NCI-H146 (cell line): ENCODE measurements at places on chromosomes 6 and 20.

DNA sequence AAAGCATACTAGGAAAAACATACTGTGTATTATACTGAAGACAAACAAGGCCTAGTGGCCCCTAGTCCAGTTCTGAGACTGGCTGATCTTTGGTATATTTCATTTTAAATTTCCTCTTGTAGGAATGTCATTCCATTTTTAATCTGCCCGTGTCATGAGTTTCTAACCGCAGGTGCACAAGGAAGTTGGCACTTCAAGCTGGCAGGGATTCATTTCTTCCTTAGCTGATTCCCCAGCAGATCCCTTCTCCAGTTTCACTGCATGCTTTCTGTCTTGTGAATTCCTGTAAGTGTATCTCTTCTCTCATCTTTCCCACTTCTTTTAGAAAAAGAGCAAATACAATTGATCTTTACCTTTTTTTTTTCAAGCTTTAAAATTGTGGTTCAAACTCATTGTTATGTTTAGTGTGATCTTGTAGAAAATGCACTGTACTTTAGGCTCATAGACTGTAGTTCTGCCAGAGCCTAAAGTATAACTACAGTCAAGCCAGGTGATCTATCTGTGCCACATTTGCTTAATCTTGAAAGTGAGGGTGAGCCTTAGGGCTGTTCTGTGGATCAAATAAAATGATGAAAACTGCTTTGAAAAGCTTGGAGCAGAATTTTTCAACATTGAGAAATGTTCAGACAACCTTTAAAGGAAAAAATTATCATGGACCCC is 37.0 kb downstream of the RNF217 start:
- DNase-seq, result no peak

DNA sequence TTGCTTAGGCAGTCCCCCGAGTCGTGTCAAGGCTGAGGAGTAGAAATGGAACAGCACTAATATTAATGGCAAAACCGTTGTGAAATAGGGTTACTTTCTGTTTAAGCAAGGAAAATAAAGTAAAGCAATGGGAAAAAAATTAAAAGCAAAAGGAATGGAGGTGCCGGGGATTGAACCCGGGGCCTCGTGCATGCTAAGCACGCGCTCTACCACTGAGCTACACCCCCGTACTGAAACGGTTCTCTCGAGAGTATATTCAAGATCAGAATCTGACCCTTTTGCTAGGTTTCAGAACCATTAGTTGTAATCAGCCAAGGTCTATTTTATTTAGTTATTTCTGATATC is 85.5 kb downstream of the TRIM27 start:
- peak; percentile 60 for DNase-seq

DNA sequence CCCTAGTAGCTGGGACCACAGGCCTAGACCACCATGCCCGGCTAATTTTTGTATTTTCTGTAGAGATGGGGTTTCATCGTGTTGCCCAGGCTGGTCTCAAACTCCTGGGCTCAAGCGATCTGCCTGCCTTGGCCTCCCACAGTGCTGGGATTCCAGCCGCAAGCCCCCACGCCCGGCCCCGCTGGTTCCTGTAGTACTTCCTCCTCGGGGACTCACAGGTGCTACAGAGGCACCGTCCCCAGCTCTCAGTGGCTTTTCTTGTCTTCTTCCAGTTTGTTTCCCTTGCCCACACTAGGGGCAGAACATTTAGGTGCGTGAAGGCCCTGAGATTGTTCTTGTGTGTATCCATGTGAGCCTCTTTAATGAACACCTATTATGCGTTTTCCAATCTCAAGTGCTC is 773 bp upstream of the ZBP1 start:
- DNase-seq, result no peak

DNA sequence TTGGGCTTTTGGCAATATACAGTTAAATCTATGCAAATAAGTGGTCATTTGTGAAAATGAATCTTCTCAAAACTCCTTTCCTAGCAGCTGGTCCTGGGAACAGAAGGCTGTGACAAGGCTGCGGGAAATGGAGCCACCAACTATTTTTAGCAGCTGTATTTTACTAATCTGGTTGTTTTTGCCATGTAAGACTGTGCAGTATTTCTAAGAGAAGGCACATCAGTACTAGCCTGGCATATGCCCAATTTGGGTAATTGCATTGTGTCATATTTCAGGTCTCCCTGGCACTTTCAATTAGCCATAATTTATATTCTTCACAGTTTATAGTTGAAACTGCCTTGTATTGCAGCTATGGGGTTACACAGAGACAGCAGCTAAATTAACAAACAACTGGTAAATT is 109.6 kb downstream of the MANEA start:
- DNase-seq, result no peak

- no peak for DNase-seq
Observed at GRCh38 chr20:38121741-38122140, 43.3 kb downstream of the TGM2 start.

GRCh38 chr6:135819665-135820064 is 31.8 kb upstream of the PDE7B start:
- DNase-seq, result no peak

GRCh38 chr20:38299963-38300362 is 4.0 kb upstream of the BPI start:
- DNase-seq, result no peak

GRCh38 chr6:53038141-53038540 is 27.1 kb upstream of the FBXO9 start:
- DNase-seq, result no peak
